NCI-H524 treated with DMSO at 0.1 percent for 48 hours (cell line): ENCODE measurements at places on chromosomes 12 and 14.

DNA sequence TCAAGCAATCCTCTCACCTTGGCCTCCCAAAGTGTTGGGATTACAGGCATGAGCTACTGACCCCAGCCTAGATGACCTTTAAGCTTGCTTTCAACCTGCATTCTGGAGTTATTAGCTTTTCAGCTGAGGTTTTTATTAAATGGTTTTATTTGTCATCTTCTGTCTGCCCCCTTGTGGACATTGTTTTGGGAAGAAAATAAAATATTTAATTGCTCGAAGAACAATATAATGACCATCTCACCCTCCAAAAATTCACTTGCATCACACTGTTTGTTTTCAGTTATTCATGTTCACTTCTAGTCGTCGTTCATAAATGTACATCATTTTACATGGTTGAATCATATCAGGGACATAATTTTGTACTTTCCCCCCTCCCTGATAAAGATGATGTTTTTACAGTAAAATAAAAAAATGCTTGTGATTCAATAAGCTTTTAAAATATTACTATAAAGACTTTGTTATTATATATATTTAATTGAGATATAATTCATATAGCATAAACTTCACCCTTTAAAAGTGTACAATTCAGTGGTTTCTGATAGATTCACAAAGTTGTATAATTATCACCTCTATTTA, 10.1 kb upstream of the SPATS2 start:
- DNase-seq = no peak

GRCh38 chr14:105838591-105839424, 312.4 kb downstream of the TMEM121 start:
- DNase-seq = no peak

DNA sequence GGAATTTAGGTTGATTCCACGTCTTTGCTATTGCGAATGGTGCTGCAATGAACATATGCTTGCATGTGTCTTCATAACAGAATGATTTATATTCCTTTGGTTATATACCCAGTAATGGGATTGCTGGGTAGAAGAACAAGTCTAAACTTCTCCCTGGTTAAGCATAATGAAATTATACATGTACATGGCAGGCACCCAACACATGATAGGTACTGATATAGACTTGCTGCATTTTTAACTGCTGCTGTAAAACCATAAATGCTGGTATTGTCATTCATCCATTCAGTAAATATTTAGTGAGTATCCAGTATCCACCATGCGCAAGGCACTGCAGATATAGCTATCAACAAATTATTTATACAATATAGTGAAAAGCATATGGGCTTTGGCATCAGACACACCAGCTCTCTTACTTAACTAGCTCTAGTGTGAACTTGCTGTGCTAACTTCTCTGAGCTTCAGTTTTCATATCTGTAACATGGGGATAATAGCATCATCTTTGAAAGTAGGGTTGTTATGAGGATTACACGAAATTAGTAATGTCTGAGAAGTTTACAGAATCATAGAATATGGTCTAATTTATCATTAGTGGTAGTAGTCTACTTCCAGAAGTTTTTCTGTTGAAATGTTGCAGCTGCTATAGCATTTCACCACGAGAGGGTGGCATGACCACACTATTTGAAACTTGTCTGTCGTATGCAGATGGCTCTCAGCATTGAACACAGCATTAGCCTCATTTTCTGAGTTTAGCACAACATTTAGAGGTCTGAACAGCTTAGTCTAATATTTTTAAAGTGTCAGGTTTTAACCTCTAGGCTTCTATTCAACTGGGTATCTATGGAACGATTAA, 32.0 kb upstream of the SEL1L start:
- DNase-seq = peak; percentile 22

- no peak for DNase-seq
These were observed 480.7 kb downstream of the TMEM132D start for GRCh38 chr12:129423041-129423580.

GRCh38 chr12:113056631-113057488, at the start of gene DTX1:
Gene DTX1 (plus strand): TSS chr12:113056730. CDS start chr12:113058193, 1,463 bp downstream.
- DNase-seq = no peak

GRCh38 chr12:46562625-46563225, 190.2 kb upstream of the SLC38A2 start:
- no peak for DNase-seq

DNA sequence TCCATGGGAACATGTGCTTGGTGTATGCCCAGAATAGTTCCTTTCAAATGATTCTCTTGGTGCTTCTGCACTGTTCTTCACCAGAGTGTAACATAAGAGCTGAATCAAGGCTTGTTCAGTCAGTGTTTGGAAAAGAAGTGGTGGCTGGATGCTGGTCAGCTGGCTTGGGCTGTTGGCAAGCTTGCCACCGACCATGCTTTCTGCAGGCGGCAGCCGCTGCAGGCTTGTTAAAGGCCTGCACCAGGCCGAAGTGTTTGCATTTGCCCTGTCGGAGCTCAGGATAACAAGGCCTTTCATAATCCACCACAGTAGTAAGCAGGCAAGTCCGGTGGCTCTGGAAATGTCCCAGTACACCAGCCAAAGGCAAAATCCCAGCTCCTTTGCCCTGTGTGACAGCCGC, 26.9 kb downstream of the DAAM1 start:
- no peak for DNase-seq

- peak; percentile 21 for DNase-seq
These were observed 406.4 kb downstream of the CCER1 start for GRCh38 chr12:90548595-90548994.
